DMS 273 treated with DMSO at 0.1 percent for 48 hours (cell line): ENCODE measurements at places on chromosomes 16 and 17.

DNA sequence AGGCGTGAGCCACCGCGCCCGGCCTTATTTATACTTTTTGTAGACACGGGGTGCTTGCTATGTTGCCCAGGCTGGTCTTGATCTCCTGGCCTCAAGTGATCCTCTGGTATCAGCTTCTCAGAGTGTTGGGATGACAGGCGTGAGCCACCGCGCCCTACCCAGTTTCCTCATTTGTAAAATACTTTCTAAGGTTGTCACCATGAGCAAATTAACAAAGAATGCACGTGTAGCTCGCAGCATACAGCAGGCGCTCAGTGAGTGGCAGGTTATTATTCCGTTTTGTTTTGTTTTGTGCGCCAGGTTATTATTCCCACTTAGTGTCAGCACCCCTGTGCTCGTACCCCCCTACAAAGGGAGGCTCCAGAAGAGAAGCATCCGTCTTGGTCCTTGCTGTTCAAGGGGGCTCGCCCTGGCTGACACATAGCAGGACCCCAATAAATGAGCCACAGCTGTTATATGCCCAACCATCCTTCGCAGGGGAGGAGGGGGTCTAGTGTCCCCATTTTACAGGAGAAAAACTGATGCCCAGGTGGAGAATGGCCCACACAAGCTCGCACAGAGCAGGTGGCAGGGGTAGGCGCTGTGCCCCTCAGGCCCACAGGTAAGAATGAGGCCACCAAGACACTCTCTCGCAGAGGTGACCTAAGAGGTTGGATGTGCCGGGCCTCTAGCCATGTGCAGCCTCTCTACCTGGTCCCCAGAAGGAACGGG, 686 bp upstream of the MIEF2 start:
- DNase-seq = no peak

GRCh38 chr17:83182620-83183101, 103.3 kb downstream of the METRNL start:
- DNase-seq = no peak

DNA sequence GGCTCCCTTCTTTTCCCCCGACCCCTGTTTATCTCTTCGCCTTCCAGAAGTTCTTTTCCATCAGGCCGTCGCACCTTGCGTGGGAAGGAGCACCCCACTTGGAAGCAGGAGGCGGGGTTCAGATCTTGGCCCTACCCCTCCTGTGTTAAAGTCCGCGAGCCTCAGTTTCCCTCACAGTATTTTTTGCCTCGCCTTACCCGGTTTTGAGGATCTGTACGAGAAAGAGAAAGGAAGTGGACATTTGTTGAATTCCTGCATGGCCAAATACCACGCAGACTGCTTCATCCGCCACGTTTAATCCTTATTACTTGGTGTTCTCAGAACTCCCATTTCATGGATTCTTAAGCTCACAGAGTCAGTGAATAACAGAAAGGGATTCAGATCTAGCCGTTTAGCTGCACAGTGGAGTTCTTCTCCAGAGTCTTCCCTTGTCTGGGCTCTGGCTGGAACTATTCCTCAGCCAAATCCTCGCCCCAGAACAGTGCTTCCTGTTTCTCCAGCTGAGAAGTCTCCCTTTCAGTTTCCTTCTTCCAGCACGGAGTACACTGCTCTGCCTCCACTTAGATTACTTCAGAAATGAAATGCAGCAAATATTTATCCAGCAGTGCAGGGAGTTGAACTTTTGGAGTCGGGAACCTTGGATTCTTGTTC, 590 bp downstream of the TMEM219 start:
- DNase-seq = no peak

DNA sequence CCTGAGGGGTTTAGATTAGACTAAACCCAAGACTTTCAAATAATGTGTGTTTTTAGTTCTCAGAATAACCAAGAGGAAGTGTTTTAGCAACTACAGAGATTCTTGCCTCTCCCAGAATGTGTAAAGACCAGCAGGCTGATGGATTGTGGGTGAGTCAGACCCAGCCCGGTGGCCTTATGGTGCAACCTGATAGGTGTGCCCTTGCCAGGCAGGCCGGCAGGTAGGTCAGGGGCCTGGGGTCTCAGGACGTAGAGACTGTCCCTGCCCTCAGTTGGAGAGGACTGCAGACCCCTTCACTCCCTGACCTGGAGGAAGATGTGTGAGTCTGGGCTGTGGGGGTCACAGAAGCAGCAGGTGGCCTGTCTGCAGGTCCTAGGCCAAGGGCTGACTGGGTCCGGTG, 47.2 kb upstream of the ACSF3 start:
- DNase-seq = no peak

DNA sequence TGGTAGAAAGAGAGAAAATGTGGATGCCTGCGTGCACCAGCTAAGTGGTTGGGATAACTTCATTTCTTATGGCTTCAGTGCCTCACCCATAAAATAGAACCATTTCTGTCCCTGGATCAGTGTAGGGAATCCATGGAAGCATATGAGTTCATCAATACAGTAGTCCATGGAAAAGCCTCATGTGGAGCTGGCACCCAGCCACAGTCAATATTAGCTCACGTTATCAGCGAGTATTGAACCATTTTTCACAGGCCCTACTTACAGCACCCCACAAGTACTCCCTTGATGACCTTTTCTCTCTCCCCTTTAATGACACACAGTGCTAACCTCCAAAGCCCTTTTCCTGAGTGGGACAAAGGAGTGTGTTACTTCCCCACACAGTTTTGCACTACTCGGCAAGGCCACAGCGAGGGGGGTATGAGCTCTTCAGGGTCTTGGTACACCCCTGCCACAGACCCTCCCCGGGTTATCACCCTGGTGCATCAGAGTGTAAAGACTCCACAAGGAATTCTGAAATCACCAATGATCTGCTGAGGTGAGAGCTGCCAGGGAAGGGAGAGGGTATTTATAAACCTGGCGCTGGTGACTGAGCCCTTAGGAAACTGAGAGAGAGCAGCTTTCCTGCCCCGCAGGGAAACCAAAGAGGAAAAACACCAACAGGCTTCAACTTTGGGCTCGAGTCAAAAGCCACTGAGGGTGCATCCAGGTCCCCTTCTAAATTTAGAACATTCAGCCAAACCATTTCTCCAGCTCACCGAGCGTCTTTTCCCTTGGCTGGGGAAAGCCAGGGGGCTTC, 36.9 kb downstream of the DYNLRB2 start:
- DNase-seq = no peak

GRCh38 chr17:17167986-17168385, 38.1 kb downstream of the PLD6 start:
- no peak for DNase-seq

DNA sequence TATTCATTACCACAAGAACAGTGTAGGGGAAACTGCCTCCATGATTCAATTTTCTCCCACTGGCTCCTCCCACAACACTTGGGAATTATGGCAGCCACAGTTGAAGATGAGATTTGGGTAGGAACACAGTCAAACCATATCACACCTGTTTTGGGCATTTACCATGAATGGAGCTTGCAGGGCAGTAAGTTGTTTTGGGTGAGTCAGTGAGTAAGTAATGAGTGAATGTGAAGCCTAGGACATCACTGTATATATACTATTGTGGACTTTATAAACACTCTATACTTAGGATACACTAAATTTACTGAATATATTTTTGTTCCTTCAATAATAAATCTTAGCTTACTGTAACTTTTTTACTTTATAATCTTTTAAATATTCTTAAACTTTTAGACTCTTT, 48.1 kb downstream of the TBC1D26 start:
- DNase-seq = no peak

DNA sequence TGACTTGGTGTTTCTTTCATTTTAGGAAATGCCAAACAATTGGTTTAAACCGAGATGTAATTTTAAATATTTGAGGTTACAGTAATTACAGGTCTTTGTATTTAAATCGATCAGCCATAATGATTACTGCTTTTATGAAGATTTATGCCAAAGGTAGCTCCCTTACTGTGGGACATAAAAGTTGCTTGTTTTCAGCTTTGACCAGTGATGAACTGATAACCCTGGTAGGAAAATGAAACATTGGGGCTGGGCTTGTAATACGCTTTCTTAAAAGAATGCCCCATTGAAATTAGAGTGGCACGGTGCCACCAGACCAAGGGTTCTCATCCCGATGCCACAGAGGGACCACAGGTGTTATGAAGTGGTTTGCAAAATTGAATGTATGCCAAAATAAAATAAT, 7.3 kb downstream of the TNRC6A start:
- DNase-seq = no peak
